ENCODE measurements at places on chromosomes 5 and 9. TPM values are rescaled to one million over a fixed set of nuclear protein-coding genes. Genes with fewer than 3 reads are reported as not detected.

KIF4B gene
- total RNA-seq, result not detected

MYOZ3 gene
- not detected for total RNA-seq

C5orf52 gene
- total RNA-seq, result not detected

CXCL14 gene
- total RNA-seq, result not detected

IL5 gene
- 0.25 TPM for total RNA-seq
